ENCODE measurements at places on chromosomes 12 and 14.
A peak's percentile ranks its signal among the peaks of the same experiment; 100 is the strongest.

DNA sequence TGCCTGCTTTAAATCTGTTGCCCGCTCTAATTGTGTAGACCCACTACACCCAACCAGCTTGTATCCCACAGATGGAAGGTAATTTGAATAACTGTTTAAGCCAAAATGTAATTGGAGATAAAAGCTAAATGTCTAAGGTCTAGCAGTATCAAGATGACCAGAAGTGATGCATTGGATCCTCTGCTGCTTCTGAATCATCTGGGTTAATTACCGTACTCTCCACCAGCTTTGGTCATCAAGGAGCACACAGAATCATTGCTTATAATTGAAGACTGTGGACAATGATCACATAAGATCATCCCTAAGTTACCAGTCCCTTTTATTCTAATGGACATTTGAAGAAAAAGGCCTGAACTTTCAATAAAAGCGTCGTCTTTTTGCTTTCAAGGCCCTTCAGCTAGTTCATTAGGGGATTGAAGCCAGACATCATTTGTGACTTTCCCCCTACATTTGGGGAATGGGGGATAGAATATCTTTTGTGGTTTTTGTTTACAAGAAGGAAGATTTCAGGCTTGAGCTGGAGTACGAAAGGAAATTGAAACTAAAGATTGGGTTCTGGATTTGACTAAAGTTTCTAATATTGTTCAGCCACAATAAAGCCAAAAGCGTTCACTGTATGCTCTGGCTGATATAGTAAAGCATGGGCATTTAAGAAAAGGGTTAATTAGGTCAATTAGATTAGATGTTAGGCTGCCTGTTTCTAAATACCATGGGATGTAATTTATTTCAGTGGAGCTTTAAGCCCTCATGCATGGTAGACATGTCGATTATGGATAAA lies 123.2 kb downstream of the CHST11 start:
- DNase-seq, result peak; percentile 61

DNA sequence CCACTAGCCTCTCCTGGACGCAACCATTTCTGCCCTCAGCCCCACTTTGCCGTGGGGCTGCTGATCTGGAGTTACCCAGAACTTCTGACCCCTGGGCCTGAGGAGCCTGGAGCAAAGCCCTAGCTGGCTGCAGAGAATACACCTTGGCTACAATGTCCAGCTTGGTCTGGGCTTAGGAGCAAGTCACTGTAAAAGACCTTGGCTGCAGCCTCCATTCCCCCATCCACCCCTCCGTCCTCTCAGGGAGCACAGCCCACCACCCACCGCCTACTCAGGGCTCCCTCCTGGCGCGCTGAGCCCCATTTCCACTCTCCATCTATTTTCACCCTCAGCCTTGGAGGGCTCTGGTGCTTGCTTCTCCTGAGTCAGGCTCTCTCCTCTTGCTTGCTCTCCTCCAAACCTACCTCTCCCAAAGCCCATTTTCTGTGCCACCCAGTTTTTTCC lies 42.9 kb downstream of the ERH start:
- DNase-seq, result no peak

DNA sequence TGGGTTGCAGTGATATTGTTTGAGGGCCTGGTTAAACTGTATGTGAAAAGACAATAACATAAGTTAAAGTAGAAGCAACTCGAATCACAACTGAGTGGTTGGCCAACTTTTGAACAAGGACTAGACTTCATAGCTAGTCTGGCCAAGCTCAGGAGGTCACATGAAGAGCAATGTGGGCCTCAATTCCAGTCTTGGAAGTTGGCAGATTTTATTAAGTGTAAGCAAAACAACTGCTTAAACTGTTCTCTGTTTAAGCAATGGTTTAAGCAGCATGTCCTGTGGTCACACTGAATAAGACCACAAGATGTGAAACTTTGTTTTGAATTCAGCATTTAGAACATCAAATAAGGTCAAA lies 100.4 kb downstream of the TMTC3 start:
- peak; percentile 79 for DNase-seq

- DNase-seq, result no peak
Measured at GRCh38 chr14:94582199-94582750, 1.0 kb downstream of the SERPINA5 start.

- DNase-seq, result no peak
Measured at GRCh38 chr14:65745396-65746190, 333.1 kb downstream of the FUT8 start.

GRCh38 chr12:130192642-130193345 lies 30.5 kb downstream of the FZD10 start:
- DNase-seq, result no peak

Measured in M059J (cell line).